NCI-H187 (cell line): ENCODE measurements at places on chromosomes 4 and X.

- no peak for DNase-seq
These were observed 3.9 kb downstream of the L1CAM start for GRCh38 chrX:153882086-153882498.

DNA sequence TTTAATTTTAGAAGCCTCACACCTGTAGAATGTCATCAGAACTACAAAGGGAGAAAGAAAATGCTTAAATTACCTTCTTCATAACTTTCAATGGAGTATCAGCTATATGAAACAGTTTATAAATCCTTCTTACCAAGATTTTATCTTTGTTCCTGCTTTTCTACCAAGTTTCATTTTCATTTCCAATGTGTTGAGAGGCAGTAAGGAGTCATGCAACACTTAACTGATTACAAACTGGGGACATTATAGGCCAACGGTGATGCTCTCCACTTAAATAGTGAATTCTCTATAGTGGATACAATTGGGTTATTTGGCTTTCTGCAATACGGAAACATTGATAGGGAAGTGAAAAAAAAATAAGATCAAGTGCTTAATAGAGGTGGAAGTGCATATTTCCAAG is 145.2 kb upstream of the FTHL17 start:
- no peak for DNase-seq

- DNase-seq = no peak
These were observed 33.9 kb upstream of the AFAP1 start for GRCh38 chr4:7973545-7973981.

GRCh38 chr4:92235731-92236130 is 68.0 kb upstream of the GRID2 start:
- no peak for DNase-seq

DNA sequence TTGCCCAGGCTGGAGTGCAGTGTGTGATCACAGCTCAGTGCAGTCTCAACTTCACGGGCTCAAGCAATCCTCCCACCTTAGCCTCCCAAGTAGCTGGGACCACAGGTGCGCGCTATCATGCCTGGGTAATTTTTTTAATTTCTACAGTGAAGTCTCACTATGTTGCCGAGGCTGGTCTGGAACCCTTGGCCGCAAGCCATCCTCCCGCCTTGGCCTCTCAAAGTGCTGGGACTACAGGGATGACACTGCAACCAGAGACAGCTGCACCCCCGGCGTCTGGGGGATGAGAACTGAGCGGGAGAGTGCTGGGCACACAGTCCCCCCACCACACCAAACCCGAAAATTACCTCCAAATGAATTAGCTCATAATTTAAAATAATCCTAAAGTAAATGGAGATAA is 33.1 kb upstream of the GTPBP6 start:
- DNase-seq = no peak

DNA sequence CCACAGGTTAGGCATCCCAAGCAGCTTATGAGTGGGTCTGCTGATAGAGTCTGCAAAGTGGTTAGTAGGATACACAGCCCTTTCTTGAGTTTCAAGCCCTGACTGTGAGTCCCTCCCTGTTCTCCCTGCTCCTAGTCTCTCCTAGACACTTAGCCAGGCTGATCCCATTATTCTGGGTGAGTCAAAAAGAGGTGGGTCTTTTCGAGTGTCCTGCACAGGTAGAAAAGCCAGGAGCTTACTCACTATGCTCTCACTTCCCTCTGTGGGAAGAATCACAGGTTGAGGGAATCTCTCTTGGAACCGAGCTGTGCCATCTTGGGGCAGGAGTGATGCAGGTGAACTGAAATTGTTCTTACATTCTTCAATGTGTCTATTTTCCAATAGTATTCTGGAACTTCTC is 29.7 kb downstream of the SCLT1 start:
- DNase-seq = no peak

DNA sequence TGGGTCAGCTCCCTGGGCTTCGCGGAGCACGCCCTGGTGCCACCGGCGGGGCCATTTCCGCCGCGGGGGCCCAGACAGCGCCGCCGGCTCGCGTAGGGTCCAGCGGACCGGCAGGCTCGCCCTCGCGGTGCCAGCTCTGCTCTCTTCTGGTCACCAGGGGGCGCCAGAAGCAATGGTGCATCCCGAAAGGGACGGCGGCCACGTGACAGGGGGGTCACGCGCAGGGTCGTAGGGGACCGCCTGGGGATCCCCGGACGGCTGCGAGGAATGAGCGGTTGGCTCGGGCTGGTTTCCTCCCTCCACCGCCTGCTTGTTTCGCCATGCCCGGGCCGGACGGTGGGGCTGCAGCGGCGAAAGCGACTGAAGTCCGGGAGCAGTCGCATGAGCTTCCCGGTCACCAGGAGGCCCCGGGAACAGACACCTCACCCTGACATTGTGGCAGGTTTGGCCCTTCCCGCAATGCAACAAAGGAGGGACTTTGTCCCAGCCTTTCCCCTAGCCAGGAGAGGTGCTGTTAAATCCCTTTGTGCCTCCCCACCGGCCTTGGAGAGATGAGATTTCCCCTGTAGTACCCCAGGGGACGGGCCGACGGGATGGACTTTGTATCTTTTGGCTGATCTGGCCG is 15.8 kb downstream of the ZCCHC12 start:
- peak; percentile 1 for DNase-seq

DNA sequence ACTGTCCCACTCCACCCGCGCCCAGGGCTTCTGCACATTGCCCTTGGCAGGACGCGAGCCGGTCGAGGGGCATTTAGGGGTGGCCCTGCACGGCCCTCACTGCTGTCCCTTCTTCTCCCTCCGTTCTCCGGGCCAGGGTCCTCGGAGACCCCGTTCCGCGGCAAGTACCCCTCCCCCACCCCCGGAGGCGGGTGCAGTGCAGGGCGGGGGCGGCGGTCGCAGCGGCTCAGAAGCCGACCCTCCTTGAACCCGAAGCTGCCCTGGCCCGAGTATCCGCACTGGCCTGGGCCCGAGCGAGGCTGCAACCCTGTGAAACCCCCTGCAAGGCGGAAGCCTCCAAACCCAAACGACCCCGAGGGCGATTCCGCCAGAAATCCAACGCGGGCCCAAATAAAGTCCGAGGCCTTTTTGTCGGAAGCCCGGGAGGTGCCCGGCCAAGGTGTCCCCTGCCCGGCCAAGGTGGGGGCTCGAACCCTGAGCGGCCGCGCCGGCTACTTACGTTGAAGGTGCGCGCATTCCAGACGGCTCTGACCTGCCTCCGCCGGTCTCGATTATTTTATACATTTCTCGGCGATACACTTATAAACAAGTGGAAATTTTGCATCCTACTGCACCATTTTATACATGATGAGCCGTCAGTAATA is 53.1 kb upstream of the TMEM33 start:
- DNase-seq = no peak

- DNase-seq = no peak
These were observed 48.8 kb downstream of the UGT2B10 start for GRCh38 chr4:68864438-68865187.

DNA sequence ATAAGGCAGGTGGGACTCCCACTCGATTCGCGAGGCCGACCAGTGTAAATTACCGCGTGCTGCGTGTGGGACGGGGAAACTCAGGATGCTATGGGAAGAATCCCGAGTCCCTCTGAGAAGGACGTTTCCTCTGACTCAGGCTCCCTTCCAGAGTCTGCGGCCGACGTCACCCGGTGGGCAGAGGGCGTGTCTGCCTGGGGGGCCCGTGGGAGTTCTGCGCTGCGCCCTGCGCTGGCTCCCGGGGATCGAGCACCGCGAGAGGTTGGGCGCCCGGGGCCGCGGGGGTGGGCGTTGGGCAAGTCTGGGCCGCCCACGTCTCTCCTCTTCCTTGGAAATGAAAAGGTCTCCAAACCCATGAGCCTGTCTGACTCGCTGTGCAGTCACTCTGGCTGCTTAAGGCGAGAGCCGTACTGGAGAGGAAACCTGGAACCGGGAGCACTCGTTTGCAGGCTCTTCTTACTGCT is 568 bp downstream of the NIPAL1 start:
- DNase-seq = no peak

- DNase-seq = no peak
These were observed 313.7 kb upstream of the SMIM31 start for GRCh38 chr4:164440199-164440598.

DNA sequence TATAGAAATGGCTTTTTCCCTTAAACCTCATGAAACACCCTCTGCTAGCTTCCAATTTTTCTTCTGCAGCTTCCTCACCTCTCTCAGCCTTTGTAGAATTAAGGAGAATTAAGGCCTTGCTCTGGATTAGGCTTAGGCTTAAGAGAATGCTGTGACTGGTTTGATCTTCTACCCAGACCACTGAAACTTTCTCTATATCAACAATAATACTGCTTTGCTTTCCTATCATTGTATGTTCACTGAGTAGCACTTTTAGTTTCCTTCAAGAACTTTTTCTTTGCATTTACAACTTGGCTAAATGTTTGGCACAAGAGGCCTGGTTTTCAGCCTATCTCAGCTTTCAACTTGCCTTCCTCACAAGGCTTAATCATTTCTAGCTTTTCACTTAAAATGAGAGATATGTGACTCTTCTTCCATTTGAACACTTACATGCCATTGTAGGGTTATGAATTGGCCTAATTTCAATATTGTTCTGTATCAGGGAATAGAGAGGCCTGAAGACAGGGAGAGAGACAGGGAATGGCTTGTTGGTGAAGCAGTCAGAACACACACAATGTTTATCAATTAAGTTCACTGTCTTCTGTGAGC is 28.2 kb downstream of the TMEM154 start:
- DNase-seq = no peak

DNA sequence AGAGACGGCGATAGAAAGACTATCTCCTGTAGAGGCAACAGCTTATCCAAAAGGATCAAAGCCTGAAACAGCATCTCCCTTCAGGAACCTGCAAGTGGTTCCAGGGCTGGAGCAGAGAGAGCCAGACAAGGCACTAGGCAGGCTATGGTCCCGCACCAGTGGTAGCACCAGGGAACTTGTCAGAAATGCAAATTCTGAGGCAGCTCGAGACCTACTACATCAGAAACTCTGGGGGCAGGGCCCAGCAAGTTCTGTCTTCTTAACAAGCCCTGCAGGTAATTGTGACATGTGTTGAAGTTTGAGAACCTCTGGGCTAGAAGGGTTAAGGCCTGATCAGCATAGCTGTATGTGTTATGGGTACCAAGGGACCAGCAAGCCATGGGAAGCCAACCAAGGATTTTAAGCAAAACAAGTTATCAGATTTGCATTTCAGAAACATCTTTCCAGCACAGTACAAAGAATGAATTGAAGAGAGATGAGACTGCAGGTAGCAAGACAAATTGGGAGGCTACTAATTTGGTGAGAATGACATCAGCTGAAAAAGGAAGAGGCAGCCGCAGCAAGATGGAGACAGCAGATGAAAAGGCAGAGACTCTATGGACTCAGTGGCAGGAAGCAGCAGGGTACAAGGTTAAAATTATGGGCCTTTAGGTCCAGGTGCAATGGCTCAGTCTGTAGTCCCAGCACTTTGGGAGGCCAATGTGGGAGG is 139.7 kb downstream of the TSPAN5 start:
- no peak for DNase-seq

DNA sequence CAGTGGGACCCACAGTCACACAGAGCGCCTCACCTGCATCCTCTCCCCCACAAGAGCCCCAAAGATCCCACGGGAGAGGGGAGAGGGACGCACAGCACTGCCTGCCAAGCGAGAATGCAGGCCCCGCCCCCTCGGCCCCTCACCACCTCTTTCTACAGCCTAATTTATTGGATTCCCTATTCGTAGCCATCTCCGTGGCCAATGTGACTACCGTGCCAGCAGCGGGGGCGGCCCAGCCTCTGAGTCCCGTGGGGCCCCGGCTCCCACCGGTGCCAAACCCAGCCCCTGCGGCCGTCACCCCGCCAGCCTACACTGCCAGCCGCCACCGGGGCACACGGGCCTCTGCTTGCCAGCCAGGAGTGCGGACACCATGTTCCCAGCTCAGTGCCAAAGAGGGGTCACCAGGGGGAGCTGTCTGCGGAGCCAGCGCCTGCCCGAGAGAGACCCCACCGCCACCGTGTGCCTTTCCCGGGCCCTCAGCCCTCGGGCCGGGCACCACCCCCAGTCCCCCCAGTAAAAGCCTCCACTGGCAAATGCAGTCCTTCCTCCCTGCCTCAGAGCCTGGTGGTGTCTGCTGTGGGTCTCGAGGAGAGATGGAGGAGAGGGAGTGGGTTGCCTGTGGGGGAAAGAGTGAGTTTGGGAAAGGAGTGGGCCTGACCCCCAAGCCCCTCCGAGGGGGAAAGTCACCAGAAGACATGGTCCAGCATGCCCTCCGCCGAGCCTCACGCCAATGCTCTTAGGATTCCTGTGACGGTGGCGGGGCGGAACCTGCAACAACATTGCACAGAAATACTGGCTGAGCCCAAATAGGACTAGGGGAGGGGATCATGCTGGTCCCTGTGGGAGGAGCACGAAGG is 19.6 kb upstream of the PLXNB3 start:
- no peak for DNase-seq

- no peak for DNase-seq
These were observed 1532.4 kb upstream of the TENM3 start for GRCh38 chr4:180710628-180711337.

GRCh38 chr4:94504545-94504944 is 52.8 kb downstream of the PDLIM5 start:
- no peak for DNase-seq

GRCh38 chr4:120517966-120518365 is 404.6 kb downstream of the PRDM5 start:
- no peak for DNase-seq

- no peak for DNase-seq
These were observed 221.7 kb upstream of the DIPK2B start for GRCh38 chrX:45422216-45422925.

DNA sequence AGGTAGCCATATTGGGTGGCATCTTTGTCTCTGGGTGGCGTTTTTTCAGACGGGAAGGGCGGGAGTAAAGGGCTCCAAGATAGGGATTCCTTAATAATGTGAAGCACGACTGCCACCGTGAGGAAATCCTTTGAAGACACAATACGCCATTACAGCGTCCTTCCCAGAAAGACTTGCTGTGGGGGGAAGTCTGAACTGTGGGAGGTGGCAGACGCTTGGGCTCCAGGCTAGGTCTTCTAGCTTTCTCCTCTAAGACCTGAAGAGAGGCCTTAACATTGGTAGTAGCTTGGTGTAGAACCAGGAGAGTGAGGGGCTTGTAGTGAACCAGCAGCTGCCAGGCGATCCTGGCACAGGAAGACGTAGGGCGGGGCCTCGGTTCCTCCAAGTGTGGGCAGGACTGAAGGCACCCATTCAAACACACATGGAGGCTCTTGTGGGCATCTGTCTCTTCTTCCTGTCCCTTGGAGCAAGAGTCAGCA is 197.3 kb downstream of the OR13H1 start:
- peak; percentile 81 for DNase-seq

DNA sequence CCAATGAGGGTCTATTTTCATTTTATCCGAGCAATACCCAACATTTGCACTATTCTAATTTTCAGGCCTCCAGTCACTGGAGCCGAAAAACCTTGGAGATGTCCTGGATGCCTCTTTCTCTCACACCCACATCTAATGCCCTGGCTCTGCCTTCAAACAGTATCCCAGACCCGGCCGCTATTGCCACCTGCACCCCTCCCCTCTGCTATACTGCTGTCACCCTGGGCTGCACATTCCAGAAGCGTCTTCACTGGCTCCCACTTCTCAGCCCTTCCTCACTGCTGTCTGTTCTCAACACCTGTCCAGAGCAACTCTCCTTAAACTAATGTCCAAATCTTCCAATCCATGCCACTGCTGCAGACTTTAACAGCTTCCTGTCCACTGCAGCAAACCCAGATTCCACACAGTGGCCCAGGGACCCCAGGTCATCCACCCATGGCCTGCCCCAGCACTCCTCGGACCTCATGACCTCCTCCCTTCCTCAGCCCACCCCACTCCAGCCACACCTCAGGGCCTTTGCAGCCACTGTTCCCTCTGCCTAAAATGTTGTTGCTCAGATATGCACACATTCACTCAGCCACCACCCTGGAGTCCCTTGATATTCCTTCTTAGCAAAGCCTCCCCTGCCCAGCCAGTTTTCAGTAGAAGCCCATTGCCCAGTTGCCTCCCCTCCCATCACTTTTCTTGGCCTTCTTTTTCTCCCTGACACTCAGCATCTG is 30.5 kb upstream of the PPP2R2C start:
- no peak for DNase-seq

GRCh38 chr4:74539044-74539790 is 94.3 kb downstream of the AREG start:
- DNase-seq = no peak
